Heart left ventricle (tissue), 16 donors: ENCODE measurements at places on chromosomes 12 and 14. TPM values are rescaled to one million over a fixed set of nuclear protein-coding genes. Genes with fewer than 3 reads are reported as not detected.

Gene KSR2
- not detected for total RNA-seq

DNA sequence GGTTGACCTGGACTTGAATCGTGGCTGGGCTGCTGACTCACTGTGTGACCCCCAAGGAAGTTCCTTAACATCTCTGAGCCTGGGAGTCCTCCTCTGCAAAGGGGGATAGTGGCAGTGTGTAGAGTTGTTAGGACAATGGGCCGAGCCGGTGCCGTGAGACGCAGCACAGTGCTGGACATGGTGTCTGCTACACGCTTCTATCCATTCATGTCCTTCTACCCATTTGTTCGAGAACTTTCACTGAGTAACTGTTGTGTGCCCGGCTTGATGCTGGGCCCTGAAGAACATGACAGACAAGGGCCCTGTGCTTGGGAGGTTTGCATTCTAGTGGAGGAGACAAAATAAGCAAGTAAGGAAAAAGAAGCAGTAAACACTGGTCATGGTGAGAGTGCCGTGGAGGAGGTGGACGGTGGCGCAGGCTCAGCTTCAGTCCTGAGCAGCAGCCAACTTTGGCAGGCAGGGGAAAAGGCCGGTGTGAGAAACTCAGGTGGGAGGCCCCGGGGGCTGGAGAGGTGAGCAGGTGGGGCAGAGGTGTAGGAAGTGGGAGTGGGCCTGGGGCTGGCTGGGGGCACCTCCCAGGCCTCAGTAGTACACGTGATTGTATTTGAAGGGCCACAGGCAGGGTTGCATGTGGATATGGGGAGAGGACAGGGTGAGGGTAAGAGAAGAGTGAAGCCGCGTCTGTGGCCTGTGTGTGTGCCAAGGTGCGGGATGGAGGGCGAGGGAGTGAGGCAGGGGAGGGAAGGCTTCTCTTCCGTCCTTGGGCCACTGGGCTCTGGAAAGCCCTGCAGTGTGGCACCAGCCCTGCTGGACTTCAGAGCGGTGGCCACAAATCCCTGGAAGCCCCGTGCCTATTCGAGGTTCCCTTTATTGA, 13.8 kb downstream of the VASH1 start:
- H3K4me3 ChIP-seq, result no peak overlapping the region
- H3K4me1 ChIP-seq, result peaks cover 20% of the 10 kb centered on the region
- peaks cover 22% of the 10 kb centered on the region for H3K36me3 ChIP-seq
- no peak overlapping the region for H3K27ac ChIP-seq

DNA sequence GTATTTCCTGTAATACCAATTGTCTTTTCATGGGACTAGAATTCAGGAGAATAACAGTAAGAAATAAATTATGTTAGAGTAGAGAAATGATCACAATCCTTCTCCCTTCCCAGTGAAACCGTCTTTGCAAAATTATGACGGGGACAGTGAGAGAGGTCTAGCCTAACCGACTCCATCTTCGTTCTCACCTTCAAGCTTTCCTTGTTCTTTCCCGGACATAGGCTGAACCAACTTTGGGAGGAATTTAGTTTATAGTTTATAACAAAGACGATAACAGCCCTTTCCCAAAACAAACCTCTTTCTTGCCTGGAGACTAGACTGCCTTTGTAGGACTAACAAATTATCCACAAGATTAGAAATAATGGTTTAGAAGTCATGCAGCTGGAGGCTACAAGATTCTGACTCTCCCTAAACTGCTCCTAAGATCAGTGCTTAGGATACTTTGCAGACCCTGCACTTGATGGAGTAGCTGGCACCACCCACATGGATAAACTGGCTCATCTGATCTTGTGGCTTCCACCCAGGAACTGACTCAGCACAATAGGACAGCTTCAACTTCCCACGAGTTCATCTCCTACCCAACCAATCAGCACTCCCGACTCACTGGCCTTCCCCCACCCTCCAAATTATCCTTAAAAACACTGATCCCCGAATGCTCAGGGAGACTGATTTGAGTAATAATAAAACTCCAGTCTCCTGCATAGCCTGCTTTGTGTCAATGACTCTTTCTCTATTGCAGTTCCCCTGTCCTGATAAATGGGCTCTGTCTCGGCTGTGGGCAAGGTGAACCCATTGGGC, 521.2 kb upstream of the TBX3 start:
- no peaks in the 10 kb centered on the region for H3K4me1 ChIP-seq
- H3K36me3 ChIP-seq, result no peaks in the 10 kb centered on the region
- H3K27ac ChIP-seq, result no peak overlapping the region
- no peak for DNase-seq
- no peaks in the 10 kb centered on the region for H3K27me3 ChIP-seq
- no peak overlapping the region for H3K4me3 ChIP-seq

Gene PLBD1
- total RNA-seq, result 35.6 TPM

Gene MYRFL
- 0.15 TPM for total RNA-seq

Gene RAB15
- 15.2 TPM for total RNA-seq

Gene ZCCHC8
- total RNA-seq, result 10.2 TPM

GRCh38 chr12:25384038-25384892, 133.5 kb upstream of the KRAS start:
- H3K27ac ChIP-seq, result peak overlapping the region; percentile 98
- DNase-seq, result no peak
- peaks cover 10% of the 10 kb centered on the region for H3K4me1 ChIP-seq

Gene KIF26A
- 7.2 TPM for total RNA-seq

Gene KLRG1
- total RNA-seq, result 4.1 TPM

DNA sequence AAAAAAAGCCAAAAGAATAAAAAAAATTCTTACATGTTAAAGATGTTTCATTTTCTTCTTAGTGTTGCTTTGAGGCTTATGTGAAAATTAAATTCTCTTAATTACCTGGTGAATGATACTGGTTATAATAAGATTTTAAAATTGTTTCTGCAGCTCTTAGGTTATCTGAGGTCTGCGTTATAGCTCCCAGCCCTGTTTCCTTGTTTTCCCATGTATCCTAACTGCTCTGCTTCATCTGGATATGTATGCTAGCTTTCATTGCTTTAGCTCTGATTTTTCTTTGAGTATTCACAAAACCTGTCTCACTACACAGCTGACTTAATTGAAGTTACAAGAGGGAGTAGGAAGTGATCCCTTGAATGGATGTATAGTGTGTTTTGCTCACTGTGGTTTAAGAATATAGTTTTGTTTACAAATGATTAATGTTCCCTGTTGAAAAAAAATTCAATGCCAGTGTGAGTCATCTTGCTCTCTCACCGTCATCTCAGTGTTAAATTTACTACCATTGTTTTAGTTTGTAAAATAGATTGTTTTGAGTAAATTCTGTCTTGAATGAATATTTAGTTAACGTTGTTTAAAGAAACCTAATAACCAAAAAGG, 26.8 kb downstream of the CPSF6 start:
- peaks cover 91% of the 10 kb centered on the region for H3K36me3 ChIP-seq
- no peak overlapping the region for H3K27ac ChIP-seq
- H3K27me3 ChIP-seq, result no peaks in the 10 kb centered on the region

GRCh38 chr12:113894697-113895096, 71.4 kb downstream of the RBM19 start:
- H3K4me3 ChIP-seq, result no peak overlapping the region
- peak; percentile 31 for DNase-seq
- no peaks in the 10 kb centered on the region for H3K4me1 ChIP-seq
- no peaks in the 10 kb centered on the region for H3K36me3 ChIP-seq

DNA sequence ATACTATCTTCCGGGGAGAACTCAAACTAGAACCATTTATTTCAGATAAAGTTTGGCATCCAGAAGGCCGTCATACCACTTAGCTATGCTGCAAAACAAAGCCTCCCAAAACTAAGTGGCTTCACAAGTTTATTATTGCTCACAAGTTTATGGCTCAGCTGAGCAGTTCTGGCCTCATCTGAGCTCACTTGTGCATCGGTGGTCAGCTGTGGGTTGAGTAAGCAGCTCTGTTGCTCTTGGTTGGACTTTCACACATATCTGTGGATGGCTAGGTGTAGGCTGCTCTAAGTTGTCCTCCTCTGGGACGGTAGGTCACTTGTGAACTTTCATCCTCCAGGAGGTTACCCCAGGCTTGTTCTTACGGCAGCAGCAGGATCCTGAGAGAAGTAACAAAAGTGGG, 162.7 kb downstream of the BTG1 start:
- H3K4me3 ChIP-seq, result no peak overlapping the region
- H3K36me3 ChIP-seq, result no peaks in the 10 kb centered on the region
- H3K4me1 ChIP-seq, result peaks cover 61% of the 10 kb centered on the region
- peak overlapping the region; percentile 20 for H3K27ac ChIP-seq

DNA sequence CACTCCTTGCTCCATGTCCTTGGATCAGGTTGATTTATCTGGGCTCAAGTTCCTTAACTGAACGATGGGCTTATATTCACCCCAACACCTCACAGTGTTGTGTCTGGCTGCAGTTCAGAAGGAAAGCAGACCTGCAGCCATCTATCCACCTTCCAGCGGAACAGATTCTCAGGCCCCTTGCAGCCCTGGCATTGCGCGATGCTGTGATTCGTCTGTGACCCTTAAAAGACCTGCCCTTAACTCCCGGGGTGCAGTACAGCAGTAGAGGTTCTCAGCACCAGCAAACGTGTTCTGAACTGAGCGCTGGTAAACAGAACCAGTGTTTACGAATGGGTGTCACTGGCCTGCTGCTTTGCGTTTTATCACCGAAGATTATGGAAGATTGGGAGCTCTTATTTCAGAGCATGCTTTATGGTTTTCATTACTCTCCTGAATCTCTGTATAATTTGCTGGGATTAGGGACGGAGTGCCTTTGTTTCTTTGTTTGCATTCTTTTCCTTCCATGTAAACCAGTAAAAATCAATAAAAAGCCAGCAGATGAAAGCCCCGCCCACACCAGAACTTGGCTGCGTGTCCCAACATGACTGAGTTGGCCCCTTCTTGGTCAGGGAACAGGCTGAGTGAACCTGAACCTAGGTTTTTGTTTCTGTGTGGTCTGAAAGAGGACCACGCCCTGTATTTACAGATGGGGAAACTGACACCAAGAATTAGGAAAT, 286.7 kb upstream of the CRY1 start:
- H3K27ac ChIP-seq, result no peak overlapping the region
- H3K4me3 ChIP-seq, result no peak overlapping the region
- H3K4me1 ChIP-seq, result no peaks in the 10 kb centered on the region
- H3K36me3 ChIP-seq, result no peaks in the 10 kb centered on the region

Gene MYF6
- total RNA-seq, result not detected

DNA sequence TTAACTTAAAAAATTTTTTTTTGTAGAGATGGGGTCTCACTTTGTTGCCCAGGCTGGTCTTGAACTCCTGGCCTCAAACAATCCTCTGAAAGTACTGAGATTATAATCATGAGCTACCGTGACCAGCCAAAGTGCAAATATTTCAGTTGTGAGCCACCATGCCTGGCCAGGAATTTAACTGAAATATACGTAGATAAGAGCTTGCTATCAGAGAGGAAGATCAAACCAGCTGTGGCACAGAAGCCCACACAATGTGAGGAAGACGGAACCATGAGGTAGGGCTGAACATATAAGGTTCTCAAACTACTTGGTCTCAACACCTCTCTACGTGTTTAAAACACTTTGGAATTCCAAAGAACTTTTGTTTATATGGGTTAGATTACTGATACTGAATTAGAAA, 29.1 kb downstream of the ATG14 start:
- no peak for DNase-seq
- peaks cover 86% of the 10 kb centered on the region for H3K36me3 ChIP-seq
- no peaks in the 10 kb centered on the region for H3K27me3 ChIP-seq
- peaks cover 17% of the 10 kb centered on the region for H3K4me1 ChIP-seq

DNA sequence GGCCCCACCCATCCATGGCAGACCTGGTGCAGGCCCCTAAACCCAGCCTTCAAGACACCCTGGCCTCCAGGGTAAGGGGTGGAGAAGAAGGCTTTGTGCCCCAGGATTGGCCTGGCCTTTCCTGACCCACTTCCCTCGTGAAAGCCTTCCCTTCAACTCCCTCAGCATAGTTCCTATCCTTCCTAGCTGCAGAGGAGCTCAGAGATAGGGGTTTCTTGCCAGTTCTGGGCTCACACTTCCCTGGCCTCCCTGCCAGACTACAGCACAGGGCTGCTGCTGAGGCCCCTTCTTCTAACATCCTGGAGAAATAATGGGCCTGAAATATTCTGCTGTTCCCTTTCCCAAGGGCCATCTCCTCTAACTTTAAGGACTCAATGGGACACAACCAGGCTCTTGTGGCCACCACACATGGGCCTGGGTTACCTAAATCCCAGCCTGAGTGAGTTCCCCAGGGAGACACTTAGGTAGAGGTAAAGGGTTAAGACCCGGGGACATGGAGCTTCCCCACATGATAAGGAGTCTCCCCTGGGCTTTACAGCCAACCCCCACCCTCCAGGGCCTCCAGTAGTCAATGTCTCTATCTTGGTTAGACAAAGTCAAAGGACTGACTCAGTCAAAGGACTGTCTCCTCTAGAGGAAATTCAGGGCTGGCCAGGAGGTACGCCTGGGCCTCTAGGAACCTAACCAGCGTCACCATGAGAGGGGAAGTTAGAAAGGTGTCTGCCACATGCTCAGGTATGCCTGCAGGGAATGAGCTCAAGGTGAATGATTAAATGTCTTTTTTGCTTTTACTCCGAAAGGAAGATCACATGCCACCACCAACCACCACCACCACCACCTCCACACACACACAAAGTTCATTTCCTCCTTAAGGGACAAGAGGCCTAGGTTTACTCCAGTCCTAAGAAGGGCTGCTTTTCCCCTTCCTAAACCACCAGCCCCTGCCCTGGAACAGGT, 7.1 kb downstream of the ZFP36L1 start:
- H3K27ac ChIP-seq, result peak overlapping the region; percentile 47
- H3K4me3 ChIP-seq, result no peak overlapping the region
- DNase-seq, result no peak
- H3K27me3 ChIP-seq, result no peaks in the 10 kb centered on the region
- peaks cover 57% of the 10 kb centered on the region for H3K4me1 ChIP-seq

DNA sequence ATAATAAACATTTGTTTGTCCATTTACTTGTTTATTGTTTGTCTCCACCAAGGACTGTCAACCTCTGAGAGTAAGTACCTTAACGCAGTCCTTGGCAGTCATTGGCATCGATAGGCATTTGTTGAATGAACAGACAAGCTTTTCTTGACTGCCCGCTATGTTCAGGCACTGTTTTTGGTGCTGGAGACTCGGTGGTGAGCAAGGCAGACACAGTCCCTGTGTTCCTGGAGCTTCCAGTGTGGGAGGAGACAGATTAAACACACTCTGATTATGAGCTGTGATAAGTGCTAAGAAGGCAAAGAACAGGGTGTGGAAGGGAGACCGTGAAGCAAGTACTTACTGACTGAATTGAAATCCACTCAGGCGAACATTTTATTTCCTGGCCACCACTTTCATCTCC, 1.2 kb downstream of the ATP6V0A2 start:
- H3K27me3 ChIP-seq, result no peaks in the 10 kb centered on the region
- no peak for DNase-seq
- peaks cover 27% of the 10 kb centered on the region for H3K4me1 ChIP-seq
- no peaks in the 10 kb centered on the region for H3K36me3 ChIP-seq
